Activated naive CD4-positive, alpha-beta T cell treated with anti-CD3 and anti-CD28 coated beads, Interleukin-2, amount 50 U/mL, for 72 hours (primary cell): ENCODE measurements at places on chromosomes 5 and 9.

- no peak for DNase-seq
Observed at GRCh38 chr5:169914766-169915165, 65.5 kb downstream of the INSYN2B start.

DNA sequence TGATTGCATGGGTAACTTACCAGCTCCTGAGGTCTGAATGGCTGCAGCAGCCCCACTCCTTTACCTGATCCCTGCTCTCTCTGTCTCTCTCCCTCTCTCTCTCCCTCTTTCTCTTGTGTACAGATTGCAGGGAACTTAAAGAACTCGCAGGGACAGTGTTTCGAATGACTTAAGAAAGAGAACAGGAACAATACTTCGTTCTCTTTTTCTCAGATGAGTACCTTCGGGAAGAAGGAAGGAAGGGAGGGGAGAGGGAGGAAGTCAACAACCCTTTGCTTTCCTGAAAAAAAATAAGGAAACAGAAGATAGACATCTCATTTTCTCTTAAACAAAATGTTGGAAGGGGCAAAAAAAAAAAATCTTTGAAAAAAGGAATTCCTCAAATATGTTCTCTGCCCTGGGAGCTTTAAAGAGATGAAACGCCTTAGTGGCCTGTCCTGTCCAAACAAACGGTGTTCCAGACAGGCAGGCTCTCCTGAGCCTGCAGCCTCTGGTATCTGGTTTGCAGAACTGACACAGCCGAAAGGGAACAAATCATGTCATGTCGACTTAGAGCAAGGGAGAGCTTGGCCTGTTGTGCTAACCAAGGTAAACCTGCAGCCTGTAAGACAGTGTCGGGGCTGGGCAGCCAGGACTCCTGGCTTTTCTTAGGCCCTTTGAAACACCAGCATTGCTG lies at the start of gene ZNF366:
Gene ZNF366 (minus strand): TSS at position 180 of the 676 bp plus-strand sequence. CDS start 45,914 bp downstream, outside the sequence.
- no peak for DNase-seq

- no peak for DNase-seq
Observed at GRCh38 chr5:133341915-133342710, 270.2 kb downstream of the FSTL4 start.

- no peak for DNase-seq
Observed at GRCh38 chr5:133790898-133791297, 177.5 kb downstream of the C5orf15 start.

DNA sequence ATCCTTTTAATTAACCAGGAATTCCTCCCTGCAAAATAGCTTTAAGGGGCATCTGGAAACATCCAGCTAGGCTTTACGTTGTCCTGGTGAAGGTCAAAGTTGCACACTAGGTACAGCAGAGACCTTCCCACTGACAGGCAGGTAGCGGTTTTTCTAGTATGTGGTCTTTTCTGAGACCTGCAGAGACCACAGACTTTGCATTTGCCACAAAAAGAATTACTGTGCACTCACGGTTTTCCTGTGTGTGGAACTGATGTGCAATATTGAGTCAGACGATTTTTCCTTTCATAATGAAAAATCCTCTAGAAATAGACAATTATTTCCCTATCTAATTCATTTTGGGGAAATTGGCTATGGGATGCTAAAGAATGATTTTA lies 417.0 kb upstream of the ADAMTSL1 start:
- DNase-seq = no peak

GRCh38 chr5:95216136-95216955 lies 68.5 kb downstream of the MCTP1 start:
- no peak for DNase-seq

GRCh38 chr9:87481890-87482855 lies 15.5 kb upstream of the DAPK1 start:
- DNase-seq = no peak

DNA sequence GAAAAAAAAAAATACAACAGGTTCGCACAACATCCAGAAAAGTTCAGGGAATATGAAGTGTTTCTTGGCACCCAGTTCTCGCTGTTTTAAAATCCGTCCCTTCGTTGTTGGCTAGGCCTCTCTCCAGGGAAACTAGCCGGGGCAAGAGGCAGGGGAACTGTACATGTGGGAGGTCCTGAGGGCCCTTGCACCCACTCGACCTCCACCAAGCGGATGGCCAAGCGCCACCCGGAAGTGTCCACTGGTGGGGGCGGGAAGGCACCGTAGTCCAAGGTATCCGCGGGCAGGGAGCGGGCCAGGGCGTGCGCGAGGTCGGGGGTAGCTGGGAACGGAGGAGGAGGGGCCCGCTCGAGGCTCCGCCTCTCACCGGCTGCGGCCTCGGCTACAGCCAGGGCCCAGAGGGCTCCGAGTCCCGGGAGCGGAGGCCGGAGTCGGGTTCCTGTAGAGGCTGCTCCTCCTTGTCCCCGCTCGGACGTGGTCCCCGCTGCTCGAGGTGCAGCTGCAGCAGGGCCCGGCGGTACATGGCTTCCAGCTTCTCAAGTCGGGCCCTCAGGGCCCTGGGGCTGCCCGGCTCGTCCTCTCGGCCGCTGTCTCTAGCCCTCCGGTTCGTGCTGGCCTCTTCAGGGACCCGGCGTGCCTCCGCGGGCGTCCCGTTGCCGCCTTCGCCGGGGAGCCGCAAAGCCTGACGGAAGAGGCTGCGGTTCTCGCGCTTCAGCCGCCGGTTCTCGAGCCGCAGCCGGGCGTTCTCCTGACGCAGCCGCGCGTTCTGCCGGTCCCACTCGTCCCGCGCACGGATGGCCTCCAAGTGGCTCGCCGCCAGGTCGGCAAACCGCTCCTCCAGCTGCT lies 720 bp downstream of the TUSC1 start:
- peak; percentile 11 for DNase-seq

DNA sequence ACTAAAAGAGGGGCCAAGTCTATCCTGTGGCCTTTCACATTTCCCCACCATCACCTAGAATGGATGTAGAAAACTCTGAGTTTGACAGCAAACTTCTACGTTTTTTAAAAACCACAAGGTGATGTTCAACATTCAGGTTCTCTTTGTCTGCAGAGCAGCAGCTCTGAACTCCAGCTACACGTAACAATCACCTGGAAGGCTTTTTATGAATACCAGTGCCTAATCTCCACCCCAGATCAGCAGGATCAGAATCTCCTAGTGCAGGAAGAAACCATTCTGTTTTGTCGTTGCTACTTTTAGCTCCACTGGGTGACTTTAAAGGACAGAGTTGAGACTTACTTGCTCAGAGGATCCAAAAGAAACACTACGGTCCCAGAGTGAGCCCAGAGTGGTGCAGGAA lies 44.3 kb downstream of the EPB41L4A start:
- DNase-seq = no peak

- no peak for DNase-seq
Observed at GRCh38 chr9:35972093-35972492, 14.1 kb upstream of the OR2S2 start.

DNA sequence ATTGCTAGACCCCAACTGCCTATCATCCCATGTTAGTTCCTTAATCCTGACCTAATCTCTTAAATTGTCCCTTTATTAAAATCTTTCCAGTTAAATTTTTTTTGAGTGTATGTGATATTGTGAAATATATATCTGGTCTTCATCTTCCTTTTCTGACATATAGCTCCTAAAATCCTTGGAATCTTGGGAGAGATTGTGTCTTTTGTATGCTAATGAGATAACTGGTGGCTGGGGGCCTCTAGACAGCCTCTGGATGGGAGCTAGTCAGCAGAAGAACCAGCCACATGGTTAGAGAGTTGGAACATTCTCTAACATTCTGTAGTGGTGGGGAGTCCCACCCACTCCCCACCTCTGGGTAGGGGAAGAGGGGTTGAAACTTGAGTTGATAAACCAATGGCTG lies 3.7 kb upstream of the CCL19 start:
- no peak for DNase-seq

GRCh38 chr5:85814596-85814995 lies 803.1 kb upstream of the COX7C start:
- no peak for DNase-seq

DNA sequence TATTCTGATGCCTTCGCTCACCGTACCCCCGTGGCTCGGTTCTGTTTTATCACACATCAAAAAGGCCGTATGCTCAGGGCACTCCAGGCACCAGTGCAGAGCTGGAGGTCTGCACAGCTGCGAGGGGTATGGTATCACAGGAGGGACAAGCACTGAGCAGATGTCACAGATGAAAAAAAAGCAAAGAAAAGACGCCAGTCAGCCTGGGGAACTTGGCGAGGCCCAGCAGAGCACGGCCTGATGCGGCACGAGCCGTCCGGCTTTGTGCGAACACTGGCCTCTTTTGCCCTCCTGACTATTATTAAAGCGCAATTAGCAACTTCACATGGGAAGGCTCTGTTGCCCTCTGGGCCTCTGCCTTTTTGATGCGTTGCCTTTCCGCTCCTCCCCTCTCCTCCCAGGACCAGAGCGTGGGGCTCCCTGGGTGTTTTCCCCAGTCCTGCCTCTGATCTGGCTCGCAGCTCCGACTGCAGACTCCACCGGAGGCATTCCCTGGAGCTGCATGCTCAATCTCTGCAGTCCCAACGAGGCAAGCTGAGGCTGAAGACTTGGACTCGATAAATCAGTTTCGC lies 44.4 kb downstream of the AK8 start:
- DNase-seq = no peak

DNA sequence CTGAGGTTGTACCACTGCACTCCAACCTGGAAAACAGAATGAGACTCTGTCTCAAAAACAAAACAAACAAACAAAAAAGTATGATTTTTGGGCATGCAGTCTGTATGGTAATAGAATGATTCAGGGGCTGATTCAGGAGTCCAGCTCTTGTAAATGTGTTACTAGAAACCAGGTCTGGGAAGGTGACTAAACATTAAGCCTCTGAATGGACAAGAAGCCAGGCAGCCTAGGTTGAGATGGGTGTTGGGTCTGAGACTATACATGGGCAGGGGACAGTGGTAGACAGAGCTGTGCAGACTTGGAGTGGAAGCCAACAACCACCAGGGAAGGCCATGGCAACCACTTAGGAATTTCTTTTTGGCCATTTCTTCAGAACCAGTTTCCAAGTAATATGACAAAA lies 64.9 kb upstream of the TLE1 start:
- DNase-seq = no peak

GRCh38 chr9:33942471-33943083 lies 106.1 kb downstream of the UBAP2 start:
- DNase-seq = no peak

GRCh38 chr5:74408150-74409043 lies 232.1 kb downstream of the ENC1 start:
- DNase-seq = no peak

DNA sequence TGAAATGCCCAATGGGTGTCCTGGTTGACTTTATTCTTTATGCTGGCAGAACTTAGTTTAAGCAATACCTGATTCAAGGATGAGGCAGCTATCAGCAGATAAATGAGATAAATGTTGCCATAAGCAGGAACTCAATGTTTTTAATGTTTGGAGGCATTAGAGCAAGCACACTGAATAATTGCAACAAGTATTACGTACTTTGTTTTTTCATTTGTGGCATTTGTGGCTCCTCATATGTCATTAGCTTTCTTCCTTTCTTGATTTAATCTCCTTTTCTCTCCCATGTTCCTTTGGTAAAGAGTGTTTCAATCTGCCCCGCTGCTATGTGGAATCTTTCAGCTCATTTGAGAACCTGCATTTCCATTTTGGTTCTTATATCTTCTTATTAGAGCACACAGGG lies 6.4 kb upstream of the NR3C1 start:
- no peak for DNase-seq

DNA sequence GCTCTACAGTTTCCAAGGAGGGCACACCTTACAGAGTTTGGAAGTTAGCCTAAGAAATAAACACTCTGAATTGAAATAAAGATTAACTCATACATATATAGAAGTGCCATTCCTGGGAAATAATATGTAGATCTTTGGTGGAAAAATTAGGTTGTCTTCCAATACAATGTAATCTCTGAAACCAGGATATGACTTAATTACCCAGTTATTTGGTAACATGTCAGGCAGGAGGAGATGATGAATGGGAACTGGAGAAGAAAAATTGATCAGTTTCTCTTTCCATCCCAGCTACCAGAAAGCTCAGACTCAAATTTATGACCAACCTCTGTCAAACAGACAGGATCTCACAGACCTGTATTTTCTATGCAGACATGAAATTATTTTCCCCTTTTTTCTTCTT lies 215.2 kb upstream of the SNX2 start:
- DNase-seq = no peak
